ENCODE measurements at places on chromosomes 1 and 21.

GRCh38 chr1:114462341-114462740 is 48.7 kb downstream of the TRIM33 start:
- DNase-seq, result no peak

- no peak for DNase-seq
These were observed 260.6 kb upstream of the VAMP3 start for GRCh38 chr1:7510389-7510931.

- DNase-seq, result no peak
These were observed 58.7 kb downstream of the STUM start for GRCh38 chr1:226607268-226607660.

DNA sequence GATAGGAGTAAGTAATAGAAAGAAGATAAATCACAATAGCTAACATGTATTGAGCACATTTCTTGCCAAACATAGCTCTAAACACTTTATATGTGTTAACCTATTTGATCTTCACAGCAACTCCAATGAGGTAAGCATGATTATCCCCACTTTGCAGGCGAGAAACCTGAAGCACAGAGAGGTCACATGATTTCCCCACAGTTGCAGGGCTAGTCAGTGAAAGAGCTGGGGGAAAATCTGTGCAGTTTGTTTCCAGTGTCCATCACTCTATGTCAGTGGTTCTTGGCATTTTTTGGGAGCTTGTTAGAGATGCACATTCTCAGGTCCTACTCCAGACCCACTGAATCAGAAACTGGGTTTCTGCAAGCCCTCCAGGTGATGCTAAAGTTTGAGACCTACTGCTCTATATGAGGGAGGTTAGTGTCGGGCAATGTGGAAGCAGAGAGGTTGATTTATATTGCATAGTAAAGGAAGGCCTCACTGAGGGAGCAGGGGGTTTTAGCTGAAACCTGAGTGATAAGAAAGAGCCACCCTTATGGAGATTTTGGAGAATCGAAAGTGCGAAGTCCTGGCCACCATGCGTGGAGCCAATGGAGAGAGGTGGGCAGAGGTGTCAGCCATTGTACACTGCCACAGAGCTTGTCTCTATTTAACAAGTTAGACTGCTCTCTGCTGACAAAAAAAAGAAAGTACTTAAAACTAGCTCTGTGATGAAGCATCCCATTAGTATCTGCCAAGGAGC is 20.9 kb downstream of the MCOLN3 start:
- DNase-seq, result no peak

GRCh38 chr1:38565020-38565491 is 294.5 kb downstream of the RRAGC start:
- peak; percentile 48 for DNase-seq

GRCh38 chr1:156104065-156104810 is 10.3 kb upstream of the LMNA start:
- DNase-seq, result peak; percentile 94

GRCh38 chr1:55375617-55376258 is 160.6 kb upstream of the USP24 start:
- no peak for DNase-seq

DNA sequence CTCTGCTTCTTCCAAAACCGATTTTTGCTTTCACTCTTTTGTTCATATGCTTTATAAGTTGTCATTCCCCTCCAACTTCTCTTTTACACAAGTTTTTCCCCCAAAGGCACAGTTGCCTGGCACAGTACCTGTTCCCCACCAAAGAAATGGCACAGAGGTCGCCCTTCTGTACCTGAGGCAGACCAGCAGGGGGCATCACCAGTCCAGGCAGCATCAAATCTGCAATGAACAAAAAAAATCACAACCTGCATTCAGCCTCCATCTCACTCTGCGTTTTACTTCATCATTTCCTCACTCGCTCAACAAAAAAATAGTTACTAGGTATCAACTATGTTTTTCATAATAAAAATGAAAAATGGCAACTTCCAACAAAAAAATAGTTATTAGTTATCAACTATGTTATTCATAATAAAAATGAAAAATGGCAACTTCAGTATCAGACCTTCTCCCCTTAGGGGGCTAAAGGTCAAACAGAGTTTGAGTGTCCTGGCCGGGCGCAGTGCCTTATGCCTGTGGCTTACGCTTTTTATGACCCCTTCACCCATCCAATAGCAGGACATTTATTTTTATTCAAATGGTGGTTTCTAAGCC is 4.1 kb downstream of the EIF2D start:
- DNase-seq, result no peak

DNA sequence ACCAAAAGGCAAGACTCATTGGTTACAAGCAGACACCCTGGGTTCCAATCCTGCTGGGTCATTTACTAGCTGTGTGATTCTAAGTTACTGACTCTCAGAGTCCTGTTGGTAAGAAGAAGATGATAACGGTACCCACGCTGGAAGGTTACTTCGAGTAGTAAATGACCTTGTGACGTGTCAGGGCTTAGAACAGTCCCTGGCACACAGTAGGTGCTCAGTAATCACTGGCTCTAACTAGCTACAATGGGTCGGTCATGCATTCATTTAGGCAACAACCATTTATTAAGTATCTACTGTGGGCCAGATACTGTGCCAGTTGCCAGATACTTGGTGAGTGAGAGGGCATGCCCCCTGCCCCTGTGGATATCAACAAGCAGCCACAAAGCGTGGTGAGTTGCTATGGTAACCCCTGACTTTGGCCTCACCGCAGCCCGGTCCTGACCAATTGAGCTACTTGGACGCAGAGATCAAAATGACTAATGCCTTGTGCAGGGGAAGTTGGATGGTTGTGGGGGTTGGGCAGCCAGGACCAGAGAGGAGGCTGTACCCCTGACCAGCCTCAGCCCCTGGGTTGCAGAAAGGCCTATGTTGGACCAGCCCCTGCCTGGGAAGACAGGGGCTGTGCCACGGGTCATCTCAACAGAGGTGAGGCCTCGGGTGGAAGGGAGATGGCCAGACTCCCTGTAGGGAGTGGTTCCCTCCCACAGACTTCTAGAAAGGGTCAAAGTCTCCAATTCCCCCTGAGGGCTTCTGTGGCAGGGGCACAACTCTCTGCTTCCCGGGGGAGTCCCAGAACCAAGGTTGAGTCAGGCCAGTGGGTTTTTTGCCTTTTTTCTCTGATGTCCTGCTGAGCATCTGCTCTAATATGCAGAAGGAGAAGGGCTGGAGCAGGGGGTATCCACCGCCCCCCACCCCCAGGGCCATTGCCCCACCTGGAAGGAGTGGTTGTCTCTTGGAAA is 16.0 kb downstream of the DHRS3 start:
- peak; percentile 49 for DNase-seq

- peak; percentile 82 for DNase-seq
These were observed 48.1 kb downstream of the PHC2 start for GRCh38 chr1:33382661-33383415.

DNA sequence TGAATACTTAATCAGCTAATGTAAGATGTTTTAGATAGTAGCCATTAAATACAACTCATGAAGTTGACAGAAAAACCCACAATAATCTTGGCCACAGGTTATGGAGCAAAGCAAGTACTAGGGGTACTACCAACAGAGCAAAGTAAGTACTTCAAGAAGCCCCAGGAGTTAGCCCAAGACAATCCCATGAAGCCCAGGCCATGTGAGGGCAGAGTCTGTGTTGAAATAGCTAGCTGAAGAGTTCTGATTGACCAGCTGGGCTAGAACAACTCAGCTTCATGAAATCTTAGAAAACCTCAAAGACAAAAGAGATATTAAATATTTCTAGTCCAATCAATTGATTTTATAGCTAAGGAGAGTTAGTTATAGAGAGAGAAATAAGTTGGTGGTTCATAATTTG is 212.9 kb upstream of the HOOK1 start:
- no peak for DNase-seq

GRCh38 chr1:10916991-10917390 is 95.5 kb upstream of the TARDBP start:
- no peak for DNase-seq

DNA sequence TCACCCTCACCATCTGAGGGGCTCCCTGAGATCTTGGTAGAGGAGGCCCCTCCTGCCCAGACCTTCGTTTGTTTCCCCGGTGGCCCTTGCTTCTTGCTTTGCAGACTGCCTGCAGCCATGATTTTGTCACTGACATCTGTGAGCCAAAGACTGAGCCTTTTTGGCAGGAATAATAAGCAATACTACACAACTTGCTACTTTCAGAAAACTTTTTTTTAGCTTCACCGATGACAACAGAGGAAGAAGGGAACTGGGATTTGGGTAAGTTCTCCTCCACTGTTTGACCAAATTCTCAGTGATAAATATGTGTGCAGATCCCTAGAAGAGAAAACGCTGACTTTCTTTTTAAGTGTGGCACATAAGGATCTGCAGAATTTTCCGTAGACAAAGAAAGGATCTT is 11.7 kb upstream of the CD101 start:
- no peak for DNase-seq

DNA sequence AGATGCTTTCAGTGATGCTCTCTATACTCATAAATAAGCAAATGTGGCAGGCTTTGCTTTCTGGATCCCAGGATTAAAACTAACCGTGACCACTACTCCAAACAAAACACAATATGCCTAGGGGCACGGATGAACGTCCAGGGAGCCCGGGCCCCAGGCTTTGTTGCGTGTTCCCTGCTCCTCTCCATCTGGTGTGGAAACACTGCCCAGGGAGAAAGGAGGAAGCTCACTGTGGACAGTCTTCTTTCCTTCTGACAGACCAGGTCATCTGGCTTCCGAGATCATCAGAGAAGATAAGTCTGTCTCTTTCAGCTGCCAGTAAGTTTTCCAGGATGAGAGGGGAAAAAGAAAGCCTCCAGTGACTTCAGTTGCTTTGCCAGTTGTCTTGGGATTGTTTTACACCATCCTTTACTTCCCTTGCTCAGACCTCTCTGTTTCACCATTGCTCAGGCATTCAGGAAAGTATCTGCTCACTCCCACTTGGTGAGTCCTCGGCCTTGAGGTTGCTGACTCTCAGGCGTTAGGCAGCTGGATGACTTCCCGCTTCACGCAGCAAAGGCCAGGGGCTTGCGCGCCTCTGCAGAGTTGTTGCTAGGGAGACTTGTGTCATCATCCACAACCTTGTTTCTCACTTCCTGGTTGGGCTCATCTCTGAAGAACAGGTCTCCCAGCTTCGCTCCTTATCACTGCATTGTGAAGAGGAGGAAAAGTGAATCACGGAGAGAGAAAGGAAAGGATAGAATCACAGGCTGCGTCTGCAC is 20.6 kb upstream of the PGD start:
- DNase-seq, result peak; percentile 74

DNA sequence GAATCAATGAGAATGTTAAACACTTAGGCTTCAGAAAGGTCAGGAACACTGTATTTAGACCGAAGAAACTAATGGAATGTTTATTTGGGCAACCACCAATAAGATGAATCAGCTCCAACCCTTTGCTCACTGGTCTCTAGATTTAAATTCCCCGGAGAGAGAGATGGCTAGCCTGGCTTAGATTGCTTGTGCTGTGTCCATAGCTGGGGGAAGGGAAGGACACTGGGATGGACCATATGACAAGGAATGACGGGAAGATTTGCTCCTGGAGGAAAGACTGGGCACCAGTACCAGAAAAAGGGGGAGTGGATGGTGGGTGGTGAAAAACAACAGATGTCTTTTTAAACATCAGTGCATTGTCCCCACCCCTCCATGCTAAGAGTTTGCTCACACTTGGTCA is 426.6 kb downstream of the DUSP10 start:
- DNase-seq, result no peak

- no peak for DNase-seq
These were observed 27.0 kb downstream of the KHDRBS1 start for GRCh38 chr1:32040711-32041110.

GRCh38 chr1:118900643-118901440 is 87.3 kb downstream of the TBX15 start:
- DNase-seq, result no peak

- no peak for DNase-seq
These were observed 80.9 kb upstream of the LBR start for GRCh38 chr1:225508538-225509375.

DNA sequence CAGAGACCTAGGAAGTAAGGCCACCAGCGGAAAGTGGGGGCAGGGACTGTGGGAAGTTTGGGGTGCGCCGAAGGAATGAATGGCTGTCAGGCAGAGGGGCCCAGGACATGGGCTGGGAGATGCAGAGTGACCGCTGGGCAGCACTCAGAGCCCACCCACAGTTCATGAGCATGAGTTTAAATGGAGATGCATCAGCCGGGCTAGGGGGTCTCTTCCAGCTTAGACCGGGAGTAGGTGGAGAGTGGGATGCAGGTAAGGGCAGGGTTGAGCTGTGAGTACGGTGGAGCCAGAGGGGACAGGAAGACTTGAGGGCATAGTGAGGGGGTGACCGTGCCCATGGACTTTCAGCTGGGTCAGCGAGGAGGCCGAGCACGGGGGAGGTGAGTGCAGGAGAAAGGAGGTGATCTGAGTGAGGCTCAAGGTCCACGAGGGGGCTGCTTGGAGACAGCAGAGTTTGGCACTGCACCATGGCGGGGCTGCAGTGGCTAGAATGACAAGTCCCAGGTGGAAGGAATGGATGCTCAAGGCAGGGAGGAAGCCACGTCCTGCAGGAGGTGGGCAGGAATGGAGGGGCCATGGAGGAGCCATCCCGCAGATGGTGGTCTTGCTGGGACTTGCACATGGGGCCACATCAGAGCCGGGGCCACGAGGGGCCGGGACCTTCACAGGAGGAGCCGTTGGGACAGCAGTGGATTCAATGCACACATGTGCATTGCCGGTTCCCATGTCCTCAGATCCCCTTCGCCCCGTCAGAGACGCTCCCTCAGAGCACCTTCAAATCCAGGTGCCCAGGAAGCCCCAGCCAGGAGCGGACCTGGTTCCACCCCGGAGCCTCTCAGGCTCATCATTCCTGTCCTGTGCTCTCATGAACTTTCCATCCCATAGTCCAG is 34.9 kb downstream of the UBASH3A start:
- DNase-seq, result no peak

DNA sequence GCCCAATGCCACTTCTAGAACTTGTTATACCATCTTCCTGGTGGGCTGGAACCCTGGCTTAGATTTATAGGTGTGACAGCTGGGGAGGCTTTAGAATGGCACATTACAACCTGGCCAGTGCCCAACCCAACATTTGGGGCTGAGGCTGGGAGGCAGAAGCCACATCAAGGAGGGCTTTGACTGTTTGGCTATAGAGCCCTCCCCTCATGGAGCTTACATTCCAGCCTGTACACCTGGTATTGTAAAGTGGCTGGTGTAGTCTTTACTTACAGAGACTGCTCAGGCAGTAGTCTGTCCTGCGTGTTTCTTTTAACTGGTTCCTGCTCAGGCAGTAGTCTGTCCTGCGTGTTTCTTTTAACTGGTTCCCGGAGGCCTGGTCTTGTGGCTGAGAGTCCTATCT is 10.0 kb upstream of the SLC2A1 start:
- DNase-seq, result no peak

DNA sequence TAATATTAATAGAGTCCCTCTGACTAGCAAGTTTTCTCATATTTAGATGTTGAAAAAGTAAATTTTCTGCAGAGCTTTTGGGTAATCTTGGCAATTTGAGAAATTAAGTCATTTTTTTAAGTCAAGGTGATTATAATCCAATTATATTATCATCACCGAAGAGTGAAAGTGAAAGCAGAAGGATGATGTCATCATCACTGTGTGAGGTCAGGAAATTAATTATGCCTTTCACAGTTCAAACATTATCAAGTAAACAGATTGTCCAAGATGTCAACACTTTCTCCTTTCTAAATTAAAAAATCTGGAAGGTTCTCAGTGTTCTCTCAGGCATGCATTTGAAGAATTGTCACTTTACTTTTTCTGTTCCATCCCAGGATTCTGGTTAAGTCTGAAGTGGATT is 296.0 kb downstream of the TBX15 start:
- DNase-seq, result no peak

Data from right hindlimb (tissue), 1 donor.